ENCODE measurements at places on chromosomes 13 and 19.

GRCh38 chr13:76929320-76929719 lies 19.0 kb upstream of the ACOD1 start:
- no peak for DNase-seq

DNA sequence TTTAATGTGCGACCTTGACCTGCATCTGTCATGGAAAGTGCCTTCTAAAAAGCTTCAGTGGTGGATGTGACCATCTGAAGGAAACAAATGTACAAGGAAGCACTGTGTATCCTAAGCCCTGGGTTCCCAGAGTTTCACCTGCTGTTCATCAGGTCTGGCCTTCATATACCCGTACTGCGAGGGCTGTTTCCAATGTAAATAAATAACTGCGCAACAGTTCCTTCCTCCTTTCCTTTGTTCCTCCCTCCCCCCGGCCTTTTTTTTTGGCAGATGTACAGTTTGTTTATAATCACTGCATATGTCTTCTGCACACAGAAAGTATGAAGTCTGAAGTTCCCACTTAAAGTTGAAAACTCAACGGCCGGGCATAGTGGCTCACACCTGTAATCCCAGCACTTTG lies 5.2 kb downstream of the FAAP24 start:
- no peak for DNase-seq

DNA sequence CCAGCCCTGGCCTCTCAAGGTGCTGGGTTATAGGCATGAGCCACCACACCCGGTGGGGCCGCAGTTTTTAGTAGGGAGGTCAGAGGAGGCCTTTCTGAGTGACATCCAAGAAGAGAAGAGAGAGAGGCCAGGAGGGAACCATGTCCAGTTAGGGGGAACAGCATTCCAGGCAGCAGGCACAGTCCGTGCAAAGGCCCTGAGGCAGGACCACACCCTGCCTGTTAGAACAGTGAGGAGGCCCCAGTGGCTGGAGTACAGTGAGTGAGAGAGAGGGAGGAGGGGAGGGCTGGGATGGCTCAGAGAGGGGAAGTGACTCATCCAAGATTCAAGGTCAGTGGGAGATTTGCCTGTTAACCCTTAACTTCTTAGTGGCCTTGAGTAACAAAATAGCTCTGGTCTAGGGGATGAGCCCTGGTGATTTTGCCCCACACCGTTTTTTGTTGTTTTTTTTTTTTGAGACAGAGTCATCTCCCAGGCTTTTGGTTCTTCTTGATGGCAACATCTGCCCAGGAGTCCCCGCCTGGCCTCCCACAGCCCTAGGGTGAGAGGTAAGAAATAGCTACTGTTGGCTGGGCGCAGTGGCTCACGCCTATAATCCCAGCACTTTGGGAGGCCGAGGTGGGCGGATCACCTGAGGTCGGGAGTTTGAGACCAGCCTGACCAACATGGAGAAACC lies 2.7 kb upstream of the PLIN3 start:
- no peak for DNase-seq

- no peak for DNase-seq
Measured at GRCh38 chr13:90690458-90691080, 656.9 kb upstream of the MIR17HG start.

GRCh38 chr13:28819735-28820098 lies 422 bp upstream of the MTUS2 start:
- DNase-seq: peak; percentile 60

GRCh38 chr19:5205937-5206750 lies 134.5 kb downstream of the PTPRS start:
- DNase-seq: no peak

- DNase-seq: no peak
Measured at GRCh38 chr19:13120817-13121216, 2.8 kb downstream of the NACC1 start.

DNA sequence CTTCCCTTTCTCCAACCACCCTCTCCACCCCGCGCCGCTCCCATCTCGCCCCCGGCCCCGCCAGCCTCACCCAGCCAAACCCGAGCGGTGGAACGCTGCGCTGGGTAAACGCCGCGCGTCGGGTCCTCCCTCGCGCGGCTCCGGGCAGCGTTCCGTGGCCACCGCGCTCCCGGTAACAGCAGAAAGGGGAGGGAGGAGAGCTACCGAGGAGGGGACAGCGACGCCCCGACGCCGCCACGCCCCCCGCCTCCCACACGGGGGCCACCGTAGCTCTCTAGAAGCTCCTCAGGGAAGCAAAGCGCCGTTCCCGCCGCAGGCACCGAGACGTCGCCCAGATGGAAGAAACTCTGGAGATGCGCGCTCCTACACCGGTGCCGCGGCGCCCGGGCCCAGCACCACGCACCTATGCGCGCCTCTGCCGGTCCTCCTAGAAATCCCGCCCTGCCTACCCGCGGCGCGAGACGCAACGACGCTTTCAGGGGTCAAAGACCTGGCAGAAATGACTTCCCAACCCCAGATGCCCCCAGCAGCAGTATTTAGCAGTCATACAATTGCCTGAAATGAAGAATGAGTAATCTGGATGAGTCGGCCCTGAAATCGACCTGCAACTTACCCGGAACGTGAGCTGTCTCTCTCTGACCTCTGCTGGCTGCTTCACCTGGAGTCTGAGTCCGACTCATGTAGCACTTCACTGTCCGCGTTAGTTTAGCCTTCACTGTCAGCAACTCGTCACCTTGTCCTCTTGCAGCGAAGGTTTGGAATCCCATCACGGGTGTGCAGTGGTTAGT lies at the start of gene RUBCNL:
Gene RUBCNL (minus strand): TSS at position 189 of the 788 bp plus-strand sequence. CDS start 14,777 bp downstream, outside the sequence.
- peak; percentile 42 for DNase-seq

- DNase-seq: no peak
Measured at GRCh38 chr13:24083722-24084421, 76.6 kb upstream of the SPATA13 start.

GRCh38 chr19:47569331-47569730 lies 3.6 kb downstream of the ZNF541 start:
- DNase-seq: no peak

GRCh38 chr19:53504885-53505284 lies 33.1 kb upstream of the ZNF331 start:
- no peak for DNase-seq

DNA sequence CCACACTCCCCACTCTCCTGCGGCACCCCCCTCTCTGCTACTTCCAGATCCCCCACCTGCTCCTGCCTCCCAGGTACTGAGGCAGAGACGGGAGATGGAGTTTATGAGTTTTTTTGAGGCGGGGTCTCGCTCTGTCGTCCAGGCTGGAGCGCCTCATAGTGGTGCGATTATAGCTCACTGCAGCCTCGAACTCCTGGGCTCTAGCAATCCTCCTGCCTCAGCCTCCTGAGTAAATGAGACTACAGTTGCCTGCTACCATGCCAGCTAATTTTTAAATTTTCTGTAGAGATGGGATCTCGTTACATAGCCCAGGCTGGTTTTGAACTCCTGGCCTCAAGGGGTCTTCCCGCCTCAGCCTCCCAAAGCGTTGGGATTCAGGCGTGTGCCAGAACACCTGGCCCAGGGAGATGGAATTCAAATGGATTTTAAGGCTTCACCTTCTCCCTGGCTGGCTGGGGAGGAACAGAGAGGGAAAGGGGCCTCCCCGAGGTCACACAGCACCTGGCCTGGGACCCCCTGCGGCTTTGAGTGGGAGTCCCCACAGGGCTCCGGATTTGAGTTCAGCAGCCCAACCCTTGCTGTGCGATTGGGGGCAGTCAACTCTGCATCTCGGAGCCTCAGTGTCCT lies 19.5 kb upstream of the TNFAIP8L1 start:
- no peak for DNase-seq

GRCh38 chr19:51166846-51167490 lies 24.9 kb downstream of the SIGLEC7 start:
- no peak for DNase-seq

- no peak for DNase-seq
Measured at GRCh38 chr13:44396701-44397580, 23.3 kb downstream of the SERP2 start.

GRCh38 chr19:32652894-32653598 lies 21.9 kb downstream of the ANKRD27 start:
- no peak for DNase-seq

Measured in stimulated activated CD4-positive, alpha-beta T cell treated with anti-CD3 and anti-CD28 coated beads, Interleukin-4, amount 100 ng/mL, for 1 hour (primary cell).